GM18507 (cell line): ENCODE measurements at places on chromosomes 7 and 10.

DNA sequence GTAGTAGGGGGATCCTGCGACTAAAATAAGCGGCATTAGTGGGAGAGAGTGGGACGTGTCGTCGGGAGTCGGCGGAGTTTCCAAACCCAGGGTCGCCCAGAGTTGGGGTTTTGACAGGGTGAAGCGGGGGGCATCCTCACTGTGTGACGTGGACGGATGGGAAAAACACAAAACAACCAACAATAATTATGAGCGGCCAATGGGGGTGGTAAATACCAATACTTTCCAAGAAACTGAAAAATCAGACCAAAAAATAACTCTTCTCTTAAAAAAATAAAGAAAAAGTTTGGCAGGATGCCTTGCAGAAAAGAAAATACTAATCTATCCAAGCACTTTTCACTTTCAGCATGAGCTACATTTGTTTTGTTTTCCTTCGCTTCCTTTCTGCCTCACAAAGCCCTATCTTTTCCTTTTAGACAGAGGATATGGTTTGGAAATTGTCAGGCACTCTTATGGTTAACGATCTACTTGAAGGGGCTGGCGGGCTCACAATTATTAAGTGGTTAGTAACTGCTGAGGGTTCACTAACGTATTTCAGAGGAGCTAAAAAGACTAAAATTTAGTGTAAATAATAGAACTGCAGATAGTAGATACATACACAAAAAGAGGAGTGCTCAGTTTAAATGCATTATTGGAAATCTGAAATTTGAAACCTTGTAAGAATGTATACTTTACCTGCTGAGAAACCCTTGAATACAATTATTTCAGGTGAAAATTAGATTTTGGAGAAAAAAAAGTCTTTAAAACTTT lies 802 bp upstream of the CDK6 start:
- DNase-seq: no peak

- DNase-seq: no peak
Measured at GRCh38 chr10:49568235-49568634, 29.3 kb upstream of the ERCC6 start.

- no peak for DNase-seq
Measured at GRCh38 chr7:90804370-90804769, 208.2 kb downstream of the CDK14 start.

DNA sequence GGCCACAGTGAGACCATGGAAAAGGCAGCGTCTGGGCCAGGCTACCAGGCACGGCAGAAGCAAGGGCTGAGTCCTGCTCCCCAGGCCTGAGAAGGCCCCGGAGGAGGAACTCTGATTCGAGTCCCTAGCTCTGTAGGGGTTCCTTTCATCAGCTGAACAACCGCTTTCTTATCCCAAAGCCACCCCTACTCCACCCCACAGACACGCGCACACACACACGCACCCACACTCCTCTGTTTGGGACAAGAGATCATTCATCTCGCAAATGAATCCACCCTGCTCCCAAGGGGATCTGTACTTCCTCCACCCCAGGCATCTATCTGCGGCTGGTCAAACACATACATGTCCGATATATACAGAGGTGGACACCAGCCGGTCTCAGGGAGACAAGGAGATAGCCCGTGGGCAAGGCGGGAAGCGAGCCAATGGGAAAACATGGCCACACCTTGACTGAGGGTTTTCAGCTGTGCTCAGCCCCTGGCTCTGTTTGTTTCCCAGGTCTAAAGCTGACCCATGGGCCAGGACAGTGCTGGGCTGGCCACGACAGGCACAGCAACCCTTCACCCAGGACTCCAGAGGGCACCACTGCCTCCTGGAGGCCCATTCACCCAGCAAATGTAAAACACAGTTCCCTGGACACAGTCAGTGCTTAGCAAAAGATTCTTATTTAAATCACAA lies 7.3 kb downstream of the ZCCHC24 start:
- no peak for DNase-seq

DNA sequence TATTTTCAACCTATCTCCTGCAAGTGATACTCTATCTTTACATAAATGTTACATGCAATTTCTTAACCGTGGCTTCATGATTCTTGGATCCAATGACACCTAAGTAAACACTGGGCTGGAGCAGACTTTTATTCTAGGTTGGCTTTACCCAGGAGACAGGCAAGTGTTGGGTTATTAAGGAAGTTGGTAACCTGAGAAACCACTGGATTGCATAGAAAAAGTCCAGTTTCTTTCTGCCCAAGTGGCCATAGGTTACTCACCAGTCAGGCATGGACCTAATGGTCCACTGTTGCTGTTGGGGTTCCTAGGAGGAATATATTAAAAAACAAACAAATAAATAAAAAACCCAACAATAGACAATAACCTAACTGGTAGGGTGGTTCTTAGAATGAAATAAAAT lies 112.8 kb downstream of the SEMA3D start:
- DNase-seq: no peak

DNA sequence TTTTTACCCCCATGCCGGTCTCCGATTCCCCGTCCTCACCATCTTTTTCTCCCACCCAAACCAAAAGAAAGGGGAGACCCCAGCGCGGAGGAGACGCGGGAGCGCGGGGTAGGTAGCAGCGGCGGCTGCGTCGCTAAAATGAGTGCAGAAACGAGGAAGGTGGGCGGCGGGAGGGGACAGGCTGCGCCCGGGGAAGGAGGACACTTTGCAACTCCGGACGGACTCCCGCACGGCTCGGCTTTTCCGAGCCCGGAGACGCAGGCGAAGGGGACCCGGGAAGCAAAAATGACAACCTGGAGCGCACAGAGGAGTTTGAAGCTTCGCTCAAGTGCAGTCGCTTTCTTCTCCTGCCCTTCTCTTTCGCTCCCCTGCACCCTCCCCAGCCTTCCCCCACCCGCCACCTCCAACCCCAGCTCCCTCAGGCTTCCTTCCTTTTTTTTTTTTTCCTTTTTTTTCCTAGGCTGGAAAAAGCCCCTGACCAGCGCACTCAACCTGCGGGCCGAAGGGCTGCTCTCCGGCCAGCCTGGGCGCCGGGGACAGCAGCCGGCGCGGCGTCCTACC lies 453 bp downstream of the SFMBT2 start:
- DNase-seq: no peak

GRCh38 chr7:142053988-142054387 lies 57.5 kb upstream of the MGAM2 start:
- no peak for DNase-seq

DNA sequence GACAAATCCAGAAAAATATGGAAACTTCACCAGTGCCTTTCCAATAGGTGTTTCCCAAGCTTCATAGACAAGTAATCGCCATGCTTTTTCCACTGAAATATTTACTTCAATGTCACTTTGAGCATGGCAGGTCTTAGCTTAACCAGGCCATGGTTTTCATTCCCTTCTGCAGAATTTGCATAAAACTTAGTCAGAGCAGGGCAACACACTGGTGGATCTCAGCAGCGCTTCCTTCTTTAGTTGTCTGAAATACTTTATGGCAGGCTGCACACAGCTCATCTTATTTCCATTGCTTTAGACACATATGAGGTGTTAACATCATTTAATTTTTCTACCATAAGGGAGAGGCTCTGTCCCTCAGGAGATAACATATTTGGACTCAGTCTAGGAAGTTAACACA lies 102.9 kb upstream of the AHR start:
- DNase-seq: no peak
